Glomerular endothelial cell (primary cell): ENCODE measurements at places on chromosomes 12 and 14.

- DNase-seq, result no peak
Observed at GRCh38 chr12:51949342-51950030, 2.0 kb upstream of the ACVR1B start.

- no peak for DNase-seq
Observed at GRCh38 chr12:110619534-110619953, 5.6 kb downstream of the TCTN1 start.

GRCh38 chr14:51592836-51593235, 58.9 kb upstream of the FRMD6 start:
- no peak for DNase-seq

DNA sequence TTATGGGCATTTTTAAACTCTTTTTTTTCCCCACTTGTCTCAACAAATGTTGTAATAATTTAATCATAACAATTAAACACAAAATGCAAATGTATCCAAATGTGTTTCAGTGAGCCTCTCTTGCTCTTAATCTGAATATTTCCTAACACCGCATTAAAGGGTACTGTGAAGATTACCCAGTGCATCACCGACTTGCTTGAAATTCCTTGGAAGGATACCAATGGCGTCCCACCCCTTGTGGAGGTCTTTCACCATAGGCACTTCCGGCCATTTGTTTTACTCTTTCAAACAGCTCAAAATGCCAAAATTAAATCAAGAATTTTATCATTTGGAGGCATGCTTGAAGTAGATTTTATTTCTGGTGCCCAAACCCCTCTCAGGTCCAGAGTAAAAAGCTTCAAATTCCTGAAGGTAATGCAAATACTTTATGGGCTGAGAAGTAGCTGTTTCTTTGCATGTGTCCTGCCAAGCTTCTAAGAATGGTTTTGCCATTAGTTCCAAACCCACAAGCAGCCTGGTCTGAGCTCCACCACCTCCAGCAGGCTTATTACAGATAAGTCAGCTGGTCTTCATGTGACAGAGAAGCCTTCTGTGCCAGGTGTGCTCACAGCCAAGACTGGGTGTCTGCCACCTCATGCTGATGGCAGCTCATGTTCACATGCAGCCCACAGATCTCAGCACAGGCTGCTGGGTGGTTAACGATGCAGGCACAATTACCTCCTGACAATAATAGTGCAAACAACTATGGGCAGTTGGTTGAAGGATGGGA, 16.4 kb upstream of the NUDT4 start:
- no peak for DNase-seq

GRCh38 chr12:91866566-91866965, 279.1 kb downstream of the BTG1 start:
- DNase-seq, result no peak

GRCh38 chr12:133225527-133225926, 10.2 kb downstream of the ANHX start:
- no peak for DNase-seq

GRCh38 chr14:21509432-21510143, 1.6 kb downstream of the METTL3 start:
- DNase-seq, result no peak

DNA sequence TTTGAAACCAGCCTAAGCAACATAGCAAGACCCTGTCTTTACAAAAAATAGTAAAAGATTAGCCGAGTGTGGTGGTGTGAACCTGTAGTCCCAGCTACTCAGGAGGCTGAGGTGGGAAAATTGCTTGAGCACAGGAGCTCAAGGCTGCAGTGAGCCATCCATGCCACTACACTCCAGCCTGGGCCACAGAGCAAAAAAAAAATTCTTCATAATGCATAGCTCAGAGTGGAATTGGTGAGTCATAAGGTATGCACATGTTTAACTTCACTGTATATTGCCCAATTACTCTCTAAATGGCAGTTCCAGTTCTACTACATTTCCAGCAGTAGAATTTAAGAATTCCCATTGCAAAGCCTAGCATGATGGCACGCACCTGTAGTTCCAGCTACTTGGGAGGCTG, 26.8 kb upstream of the CLIP1 start:
- no peak for DNase-seq

DNA sequence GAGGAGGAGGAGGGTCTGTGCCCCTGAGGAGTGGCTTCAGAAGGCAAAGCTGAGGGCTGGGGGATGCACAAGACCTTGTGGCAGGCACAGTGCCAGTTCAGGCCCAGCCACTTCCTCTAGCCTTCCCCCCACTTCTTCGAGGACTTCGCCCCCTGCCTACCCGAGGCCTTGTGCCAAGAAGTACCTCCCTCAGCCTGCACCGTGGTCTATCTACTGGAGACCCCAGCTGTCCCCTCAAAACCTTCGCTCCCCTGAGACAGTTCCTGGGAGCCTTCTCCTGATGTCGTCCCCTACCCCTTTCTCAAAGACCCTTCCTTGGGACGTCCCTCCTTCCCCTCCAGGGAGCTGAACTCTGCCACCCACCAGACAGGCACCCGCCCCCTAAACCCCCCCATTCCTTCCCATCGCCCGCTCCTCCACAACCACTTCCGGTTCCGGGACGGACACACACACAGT, 604 bp downstream of the ZNF384 start:
- DNase-seq, result no peak

DNA sequence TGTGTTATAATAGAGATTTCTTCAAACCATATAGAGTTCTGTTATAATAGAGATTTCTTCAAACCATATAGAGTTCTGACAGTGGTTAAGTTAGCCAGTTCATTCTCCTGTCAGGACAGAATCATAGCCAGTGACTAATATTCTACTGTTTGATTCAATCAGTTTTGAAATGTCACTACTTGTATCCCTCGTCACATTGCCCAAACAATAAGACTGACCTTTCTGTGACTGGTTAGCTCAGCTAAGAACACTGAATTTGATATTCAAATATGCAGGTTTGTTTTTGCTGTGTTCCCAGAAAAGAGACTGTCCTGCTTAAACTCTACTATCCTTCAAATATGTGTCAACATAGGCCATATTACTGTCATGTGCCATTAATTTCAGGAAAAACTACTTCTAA, 74.4 kb downstream of the ALG10B start:
- DNase-seq, result no peak

GRCh38 chr14:35303149-35303935, 11.2 kb downstream of the PSMA6 start:
- no peak for DNase-seq

DNA sequence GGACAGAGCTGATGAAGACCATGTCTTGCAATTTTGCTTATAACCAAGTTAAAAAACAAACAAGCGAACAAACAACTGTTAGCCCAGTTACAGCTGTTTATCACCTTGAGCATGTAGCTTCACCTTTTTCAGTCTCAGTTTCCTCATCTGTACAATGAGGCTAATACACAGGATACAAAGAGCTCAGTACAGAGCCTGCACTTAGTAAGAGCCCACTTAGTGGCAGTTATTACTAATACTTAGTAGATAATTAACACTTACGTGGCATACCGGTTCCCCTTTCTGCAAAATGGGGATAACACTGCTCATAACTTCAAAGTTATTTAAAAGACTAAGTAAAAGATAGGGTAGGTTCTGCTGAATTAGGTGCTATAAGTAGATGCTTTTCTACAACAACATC, 228.0 kb downstream of the MON2 start:
- DNase-seq, result no peak

- no peak for DNase-seq
Observed at GRCh38 chr14:100104523-100105300, 39.5 kb downstream of the EVL start.

GRCh38 chr12:20451761-20452160, 83.4 kb downstream of the PDE3A start:
- no peak for DNase-seq

GRCh38 chr14:53531156-53531555, 378.0 kb upstream of the DDHD1 start:
- no peak for DNase-seq
